ENCODE measurements at places on chromosomes 5 and 9.

- DNase-seq, result no peak
Observed at GRCh38 chr5:124330595-124331220, 415.7 kb downstream of the ZNF608 start.

DNA sequence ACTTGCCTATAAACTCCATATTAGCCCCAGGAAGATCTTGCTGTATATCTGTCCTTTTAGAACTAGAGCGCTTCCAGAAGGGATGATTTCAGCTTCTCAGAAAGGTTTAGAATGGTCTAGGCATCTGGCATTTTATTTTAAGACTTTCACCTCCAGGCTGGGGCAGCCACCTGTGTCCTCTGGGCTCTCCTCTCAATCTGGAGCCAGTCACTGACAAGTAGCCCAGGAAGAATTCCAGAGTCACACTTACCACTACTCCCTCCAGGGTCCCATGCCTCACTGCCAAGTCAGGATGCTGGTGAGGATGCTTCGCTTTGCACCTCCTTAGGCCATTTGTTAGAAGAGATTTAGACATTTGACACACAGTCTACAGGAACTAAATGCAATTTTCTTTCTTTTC lies 20.8 kb downstream of the B4GALT1 start:
- DNase-seq, result no peak

DNA sequence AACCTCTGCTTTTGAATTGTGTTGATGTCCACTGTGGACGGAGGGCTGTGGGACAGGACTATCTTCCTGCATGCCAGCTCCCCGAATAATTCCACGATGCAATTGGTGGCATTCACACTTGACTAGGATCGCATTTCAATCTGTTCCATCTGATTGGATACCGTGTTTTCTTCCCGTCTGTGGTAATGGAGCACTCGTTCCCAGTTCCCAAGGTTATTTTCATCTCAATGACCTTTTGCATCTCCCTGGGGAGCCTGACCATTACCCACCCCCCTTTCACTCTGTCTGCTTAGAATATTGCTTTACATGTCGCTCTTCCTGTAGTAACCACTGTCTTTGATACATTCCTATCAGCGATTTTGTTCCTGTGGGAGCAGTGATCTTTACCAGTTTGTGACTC lies 402.2 kb upstream of the WWC1 start:
- DNase-seq, result no peak

DNA sequence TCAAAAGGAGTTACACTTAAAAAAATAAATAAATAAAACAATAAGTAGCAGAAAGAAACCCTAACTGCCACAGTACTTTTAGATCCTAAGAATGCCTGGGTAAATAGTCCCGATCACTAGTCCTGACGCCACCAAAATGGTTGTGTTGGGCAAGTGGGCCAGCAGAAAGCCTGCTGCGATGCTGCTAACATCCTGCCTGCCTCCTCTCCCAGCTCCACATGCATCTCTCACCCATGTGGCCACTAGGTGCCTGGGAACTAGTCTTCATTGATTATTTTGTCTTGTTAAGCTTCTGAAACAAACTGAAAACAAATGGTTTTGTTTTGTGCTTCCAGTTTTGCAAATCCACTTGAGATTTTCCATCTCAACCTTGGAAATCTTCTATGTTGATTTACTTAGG lies 54.4 kb upstream of the TRAF1 start:
- DNase-seq, result no peak

DNA sequence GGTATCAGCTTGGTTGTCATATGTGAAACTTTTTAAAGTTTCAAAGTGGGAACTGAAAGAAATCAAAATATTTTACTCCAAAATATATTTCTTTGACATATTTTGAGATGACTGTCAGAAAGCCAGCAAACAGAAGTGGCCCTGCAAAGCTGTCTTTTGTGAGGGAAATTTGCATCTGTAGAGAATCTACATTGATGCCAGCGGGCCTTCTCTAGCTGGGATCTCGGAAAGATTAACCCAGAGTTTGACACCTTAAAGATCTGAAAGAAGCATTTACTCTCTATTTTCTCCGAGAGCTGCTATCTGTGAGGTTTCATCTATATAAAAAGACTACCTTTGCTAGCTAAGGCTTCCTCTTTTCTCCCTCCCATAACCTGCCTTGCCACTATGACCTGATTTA lies 303.6 kb downstream of the FBXL17 start:
- DNase-seq, result no peak

GRCh38 chr9:113579283-113580040 lies 115.9 kb downstream of the RGS3 start:
- no peak for DNase-seq

GRCh38 chr9:89878687-89879086 lies 273.9 kb downstream of the GADD45G start:
- DNase-seq, result no peak

- peak; percentile 30 for DNase-seq
Observed at GRCh38 chr5:133423618-133424282, 188.6 kb downstream of the FSTL4 start.

DNA sequence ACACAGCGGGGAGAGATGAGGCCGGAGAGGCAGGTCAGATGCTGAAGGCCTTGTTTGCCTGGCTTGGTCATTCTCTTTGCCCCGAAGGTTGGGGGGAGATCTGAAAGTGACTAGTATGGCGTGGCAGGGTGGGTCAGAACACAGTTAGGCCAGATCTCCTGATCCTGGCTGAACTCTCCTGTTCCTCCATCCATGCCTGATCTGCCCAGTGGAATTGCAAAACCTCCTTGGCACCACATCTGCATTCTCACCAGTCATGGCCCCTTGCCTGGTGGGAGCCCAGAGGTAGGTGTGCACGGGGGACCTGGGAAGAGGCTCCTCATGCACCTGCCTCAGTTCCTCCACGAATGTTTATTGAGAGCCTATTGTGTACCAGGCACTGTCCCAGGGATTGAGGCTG lies 23.2 kb downstream of the TEX53 start:
- DNase-seq, result no peak

DNA sequence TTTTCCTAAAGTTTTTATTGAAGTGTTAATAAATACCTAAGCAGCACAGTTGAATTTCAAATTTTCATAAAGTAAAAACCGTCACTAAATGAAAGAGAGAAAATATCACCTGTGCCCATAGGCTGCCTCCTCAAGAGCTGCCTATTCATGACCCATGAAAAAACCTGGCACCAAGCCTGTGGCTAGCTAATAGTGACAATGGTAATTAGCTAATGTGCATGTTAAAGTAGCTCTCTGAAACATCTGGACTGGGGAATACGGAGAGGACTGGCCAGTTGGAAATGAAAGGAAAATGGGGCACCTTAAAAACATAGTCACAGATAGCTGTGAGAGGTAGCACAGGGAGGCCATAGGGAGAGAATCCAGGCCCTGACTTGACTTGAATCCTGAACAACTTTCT lies 5.4 kb upstream of the GNE start:
- no peak for DNase-seq

DNA sequence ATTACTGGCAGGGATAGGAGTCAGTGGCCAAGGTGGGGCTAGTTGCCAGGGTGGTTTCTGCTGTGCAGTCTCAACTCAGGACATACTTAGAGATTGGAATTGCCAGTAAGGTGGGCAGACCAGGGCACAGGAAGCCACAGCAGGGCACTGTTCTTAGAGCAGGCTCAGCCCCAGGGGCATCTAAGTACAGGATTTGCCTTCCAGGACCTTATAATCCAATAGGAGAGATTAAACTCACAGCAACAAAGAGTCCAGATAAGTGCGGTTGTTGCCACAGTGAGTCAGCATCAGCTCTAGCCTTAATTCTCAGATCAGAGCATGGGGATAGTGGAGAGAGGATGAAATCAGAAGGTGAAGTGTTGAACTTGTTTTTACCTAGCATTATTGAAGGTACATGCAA lies 265.8 kb upstream of the TRPC7 start:
- no peak for DNase-seq

DNA sequence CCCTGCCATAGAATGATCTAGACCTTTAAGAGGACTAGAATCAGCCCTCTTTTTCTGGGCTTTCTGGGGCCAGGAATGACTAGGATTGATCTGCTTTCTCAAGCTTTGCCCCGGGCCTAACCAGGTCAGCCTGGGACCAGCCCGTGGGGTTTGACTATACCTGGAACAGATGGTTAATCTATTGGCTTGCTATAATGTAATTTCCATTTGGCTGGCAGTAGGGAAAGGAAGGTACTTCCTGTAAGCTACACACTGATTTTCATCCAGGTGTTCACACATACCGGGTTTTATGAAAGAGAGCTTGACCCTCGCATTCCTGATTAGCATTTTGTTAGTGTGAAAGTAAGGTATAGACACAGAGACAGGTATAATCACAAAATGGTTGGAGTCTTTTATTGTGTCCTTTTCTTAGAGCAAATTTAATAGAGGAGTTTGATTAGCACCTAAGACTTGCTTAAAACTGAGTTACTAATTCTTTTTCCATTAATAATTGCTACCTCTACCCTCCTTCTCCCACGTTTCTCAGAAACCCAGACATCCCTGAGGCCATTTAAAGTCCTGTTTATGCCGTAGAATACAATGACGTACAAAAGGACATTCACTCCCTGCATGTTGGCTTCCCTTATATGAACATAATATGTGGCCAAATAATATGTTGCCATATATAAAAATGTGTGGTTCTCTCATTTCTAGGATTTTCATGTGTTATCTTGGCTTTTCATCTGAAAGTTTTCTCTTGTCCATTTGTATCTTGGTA lies 17.3 kb downstream of the LNPEP start:
- no peak for DNase-seq

- DNase-seq, result no peak
Observed at GRCh38 chr5:138752341-138752950, 779 bp upstream of the CTNNA1 start.

- DNase-seq, result no peak
Observed at GRCh38 chr5:14929293-14930065, 57.9 kb upstream of the ANKH start.

- no peak for DNase-seq
Observed at GRCh38 chr5:143191720-143192119, 211.8 kb downstream of the NR3C1 start.
